NCI-H226 (cell line): ENCODE measurements at places on chromosomes 16 and 17.
A peak's percentile ranks its signal among the peaks of the same experiment; 100 is the strongest.

- no peak for DNase-seq
Measured at GRCh38 chr16:56971768-56972043, 10.0 kb downstream of the CETP start.

GRCh38 chr17:70104791-70105523 is 29.9 kb downstream of the KCNJ16 start:
- no peak for DNase-seq

- no peak for DNase-seq
Measured at GRCh38 chr16:1505912-1506311, 12.8 kb downstream of the TELO2 start.

DNA sequence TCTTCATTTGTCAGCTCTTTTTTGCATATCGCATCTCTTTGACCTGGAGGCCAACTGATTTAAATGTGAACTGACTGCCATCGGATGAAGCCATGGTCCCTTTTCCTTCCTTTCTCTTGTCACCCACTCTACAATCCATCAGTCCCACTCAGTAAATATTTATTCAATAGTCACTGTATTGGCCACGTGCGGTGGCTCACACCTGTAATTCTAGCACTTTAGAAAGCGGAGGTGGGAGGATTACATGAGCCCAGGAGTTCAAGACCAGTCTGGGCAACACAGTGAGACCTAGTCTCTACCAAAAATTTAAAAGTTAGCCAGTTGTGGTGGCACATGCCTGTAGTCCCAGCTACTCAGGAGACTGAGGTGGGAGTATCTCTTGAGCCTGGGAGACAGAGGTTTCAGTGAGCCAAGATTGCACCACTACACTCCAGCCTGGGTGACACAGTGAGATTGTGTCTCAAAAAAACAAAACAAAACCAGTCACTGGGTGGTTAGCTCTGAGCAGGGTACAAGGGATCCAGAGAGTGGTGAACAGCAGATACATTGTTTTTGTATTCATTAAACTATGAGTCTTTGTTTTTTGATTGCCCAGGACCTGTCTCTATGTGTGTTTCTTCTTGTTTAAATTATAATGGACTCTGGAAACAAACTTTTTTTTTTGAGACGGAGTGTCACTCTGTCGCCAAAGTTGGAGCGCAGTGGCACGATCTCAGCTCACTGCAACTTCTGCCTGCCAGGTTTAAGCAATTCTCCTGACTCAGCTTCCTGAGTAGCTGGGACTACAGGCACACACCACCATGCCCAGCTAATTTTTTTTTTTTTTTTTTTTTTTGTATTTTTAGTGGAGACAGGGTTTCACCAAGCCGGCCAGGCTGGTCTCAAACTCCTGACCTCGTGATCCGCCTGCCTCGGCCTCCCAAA is 6.9 kb downstream of the PHAF1 start:
- no peak for DNase-seq

GRCh38 chr17:65609749-65610148 is 48.3 kb upstream of the AXIN2 start:
- DNase-seq = no peak

DNA sequence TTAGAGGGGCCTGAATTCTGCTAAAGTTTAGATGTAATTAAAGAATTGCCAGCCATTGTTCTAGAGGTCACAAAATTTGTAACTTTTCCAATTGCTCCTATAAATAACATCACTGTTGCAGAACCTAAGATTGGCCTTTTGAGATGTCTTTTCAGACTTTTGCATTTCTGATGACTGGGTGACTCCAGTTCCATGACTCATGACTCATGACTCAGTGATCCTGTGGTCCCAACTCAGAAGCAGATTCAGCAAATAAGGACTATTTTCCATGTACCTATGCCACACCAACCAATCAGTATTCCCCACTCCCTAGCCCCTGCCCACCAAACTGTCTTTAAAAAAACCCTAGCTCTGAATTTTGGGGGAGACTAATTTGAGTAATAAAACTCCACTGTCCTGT is 740.9 kb downstream of the CDH8 start:
- no peak for DNase-seq

- DNase-seq = no peak
Measured at GRCh38 chr17:58377093-58377601, 25.1 kb upstream of the SUPT4H1 start.

DNA sequence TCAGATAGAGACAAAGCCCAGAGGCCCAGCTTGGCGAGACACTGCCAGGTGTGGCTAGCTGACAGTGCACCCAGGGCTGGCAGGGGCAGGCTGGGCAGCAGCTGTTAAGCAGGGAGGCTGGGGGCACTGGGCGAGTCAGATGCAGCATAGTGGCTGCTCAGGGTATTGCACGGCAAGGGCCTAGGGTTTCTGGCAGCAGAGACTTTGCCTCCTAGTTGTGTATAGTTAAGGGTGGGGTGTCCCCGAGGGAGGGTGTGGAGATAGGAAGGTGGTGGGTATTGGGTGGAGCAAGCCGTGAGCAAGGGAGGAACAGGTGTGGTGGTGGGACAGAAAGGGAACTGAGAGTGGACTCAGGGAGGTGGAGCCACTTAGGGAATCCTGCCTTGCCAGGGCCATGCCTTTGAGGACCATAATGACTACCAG is 66.0 kb downstream of the SMPD3 start:
- DNase-seq = no peak

DNA sequence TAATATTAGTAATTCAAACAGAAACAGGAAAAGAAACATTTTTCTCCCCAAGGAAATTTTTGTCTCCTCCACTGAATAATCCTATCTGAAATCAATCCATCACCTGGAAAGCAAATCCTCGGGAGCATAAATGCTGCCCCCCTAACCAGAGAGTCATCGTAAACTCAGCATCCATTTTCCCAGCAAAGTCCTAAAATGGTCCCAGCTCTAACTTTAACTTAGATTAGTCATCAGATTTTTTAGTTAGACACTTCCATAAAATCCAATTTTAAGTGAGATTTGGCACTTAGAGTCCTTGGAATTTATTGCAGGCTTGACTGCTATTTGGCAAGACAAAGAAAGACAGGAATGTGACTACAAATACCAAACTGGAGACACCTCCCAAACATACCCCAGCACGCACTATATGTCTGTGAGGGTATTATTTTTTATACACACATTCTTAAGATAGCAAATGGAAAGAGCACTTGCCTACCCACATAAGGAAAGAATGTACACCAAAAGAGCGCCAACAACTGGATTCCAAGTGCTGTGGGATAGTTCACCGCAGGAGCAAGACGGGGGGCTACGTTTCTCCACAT is 15.4 kb downstream of the SCO1 start:
- peak; percentile 63 for DNase-seq

DNA sequence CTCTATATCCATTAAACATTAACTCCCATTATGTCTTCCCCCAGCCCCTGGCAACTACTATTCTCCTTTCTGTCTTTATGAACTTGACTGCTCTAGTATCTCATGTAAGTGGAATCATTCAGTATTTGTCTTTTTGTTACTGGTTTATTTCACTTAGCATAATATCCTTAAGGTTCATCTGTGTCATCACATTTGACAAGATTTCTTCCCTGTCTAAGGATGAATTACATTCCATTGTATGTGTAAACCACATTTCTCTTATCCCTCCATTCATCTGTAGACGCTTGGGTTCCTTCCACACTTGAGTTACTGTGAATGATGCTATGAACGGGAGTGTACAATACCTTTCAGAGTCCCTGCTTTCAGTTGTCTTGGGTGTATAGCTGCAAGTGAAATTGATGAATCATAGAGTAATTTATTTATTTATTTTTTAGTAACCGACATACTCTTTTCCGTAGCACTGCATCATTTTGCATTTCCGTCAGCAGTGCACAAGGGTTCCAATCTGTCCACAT is 399.7 kb upstream of the RBFOX1 start:
- no peak for DNase-seq

GRCh38 chr17:3528880-3529511 is 28.6 kb downstream of the TRPV3 start:
- no peak for DNase-seq

GRCh38 chr16:9761870-9762269 is 420.4 kb downstream of the GRIN2A start:
- no peak for DNase-seq

GRCh38 chr17:69455040-69455439 is 40.5 kb downstream of the MAP2K6 start:
- DNase-seq = no peak

- DNase-seq = no peak
Measured at GRCh38 chr17:28970879-28971278, 19.6 kb upstream of the PHF12 start.

GRCh38 chr17:509316-509715 is 156.7 kb upstream of the RPH3AL start:
- DNase-seq = no peak

GRCh38 chr16:69861292-69862030 is 89.7 kb upstream of the CLEC18A start:
- no peak for DNase-seq

DNA sequence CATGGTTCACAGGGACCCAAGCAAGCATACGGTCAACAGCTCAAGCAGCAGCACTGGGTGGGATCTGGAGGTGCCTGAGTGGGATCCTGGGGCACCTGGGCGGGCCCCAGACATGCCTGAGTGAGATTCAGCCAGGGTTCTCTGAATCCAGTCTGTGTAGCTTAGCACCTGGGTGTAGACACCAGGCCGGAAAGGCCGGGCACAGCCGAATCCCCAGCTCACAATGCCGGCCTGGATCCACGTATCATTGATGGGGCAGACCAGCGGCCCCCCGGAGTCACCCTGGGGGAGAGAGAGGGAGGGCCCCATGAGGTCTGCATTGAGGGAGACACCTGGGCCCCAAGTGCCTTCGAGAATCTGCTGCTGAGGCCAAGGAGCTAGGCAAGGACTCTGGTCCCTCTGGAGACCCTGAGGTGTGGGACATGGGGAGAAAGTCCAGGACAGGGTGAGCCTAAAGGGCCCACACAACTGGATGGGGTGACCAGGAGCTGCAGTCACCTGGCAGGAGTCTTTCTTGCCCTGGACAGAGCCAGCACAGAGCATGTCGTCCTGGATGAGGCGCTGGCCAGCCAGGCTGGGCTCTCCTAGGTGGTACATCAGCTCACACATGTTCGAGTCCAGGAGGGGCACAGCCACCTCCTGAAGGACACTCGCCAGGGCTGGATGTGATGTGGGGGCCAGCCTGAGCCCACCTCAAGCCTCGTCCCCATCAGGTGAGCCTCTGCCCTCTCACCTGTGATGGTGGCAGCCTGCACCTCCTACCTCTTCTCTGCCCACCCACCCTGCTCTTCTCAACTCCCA is 9.7 kb downstream of the ZG16B start:
- DNase-seq = no peak

- no peak for DNase-seq
Measured at GRCh38 chr16:31149894-31150890, at the start of gene PRSS36. TSS of gene PRSS36 (minus strand) at chr16:31150066. CDS start at chr16:31150035, 31 bp downstream.

DNA sequence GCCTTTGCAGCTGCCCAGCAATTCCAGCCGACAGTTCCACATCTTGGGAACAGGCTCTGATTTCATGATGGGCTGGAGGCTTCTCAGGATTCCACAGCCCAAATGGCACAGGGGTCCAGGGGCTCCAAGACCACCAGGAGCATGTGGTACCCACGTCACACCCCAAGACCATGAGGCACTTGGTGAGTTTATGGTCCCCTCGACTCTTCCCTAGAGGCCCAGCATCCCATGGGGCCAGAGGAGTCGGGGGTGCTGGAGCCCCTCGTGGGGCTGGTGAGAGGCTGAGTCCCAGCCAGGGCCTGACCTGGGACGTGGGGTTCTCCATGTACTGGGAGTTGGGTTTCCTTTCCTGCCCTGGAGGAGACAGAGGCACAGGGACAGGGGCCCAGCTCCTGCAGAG is 10.1 kb upstream of the KRTAP17-1 start:
- DNase-seq = no peak

- DNase-seq = no peak
Measured at GRCh38 chr17:64392300-64392699, 1.6 kb upstream of the PECAM1 start.

DNA sequence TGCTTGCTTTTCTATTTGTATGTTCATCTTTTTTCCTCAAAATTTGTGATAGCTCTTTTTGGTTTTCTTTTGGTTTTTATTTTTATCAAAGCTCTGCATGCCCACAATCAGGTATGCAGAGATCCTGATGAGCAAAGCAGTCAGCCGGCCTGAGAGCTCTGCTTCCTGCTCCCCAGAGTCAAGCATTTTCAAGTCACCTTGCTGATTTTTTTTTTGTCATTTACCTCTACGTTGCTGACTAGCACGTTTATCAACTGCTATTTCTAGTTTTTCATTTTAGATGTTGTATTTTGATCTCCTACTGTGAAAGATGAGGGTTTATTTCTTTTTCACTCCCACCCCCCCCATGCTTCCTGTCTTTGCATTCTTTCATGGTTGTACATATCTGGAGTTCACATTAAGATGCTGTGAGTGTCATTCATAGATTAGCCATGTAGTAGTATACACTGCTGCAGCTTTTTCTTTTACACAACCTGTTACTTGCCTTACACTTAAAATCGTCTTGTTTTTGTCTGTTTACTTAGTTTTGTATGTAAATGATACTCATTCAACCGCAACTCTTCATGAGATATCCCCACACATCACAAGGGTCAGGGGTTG is 196.2 kb downstream of the LGALS9B start:
- no peak for DNase-seq

DNA sequence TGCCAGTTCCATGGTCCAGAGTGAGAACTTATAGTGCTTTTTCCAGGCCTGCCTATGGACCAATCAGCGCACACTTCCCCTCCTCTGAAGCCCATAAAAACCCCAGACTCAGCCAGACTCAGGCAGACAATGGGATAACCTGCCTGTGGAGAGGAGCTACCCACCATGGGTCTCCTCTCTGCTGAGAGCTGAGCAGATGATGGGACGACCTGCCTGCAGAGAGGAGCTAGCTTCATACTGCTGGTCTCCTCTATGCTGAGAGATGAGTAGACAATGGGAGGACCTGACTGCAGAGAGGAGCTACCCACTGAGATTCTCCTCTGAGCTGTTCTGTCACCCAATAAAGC is 144.7 kb downstream of the MYO1D start:
- no peak for DNase-seq

- DNase-seq = peak; percentile 71
Measured at GRCh38 chr16:75086281-75086680, 30.3 kb downstream of the LDHD start.

- peak; percentile 60 for DNase-seq
Measured at GRCh38 chr17:74777901-74778515, 1.9 kb upstream of the NAT9 start.

DNA sequence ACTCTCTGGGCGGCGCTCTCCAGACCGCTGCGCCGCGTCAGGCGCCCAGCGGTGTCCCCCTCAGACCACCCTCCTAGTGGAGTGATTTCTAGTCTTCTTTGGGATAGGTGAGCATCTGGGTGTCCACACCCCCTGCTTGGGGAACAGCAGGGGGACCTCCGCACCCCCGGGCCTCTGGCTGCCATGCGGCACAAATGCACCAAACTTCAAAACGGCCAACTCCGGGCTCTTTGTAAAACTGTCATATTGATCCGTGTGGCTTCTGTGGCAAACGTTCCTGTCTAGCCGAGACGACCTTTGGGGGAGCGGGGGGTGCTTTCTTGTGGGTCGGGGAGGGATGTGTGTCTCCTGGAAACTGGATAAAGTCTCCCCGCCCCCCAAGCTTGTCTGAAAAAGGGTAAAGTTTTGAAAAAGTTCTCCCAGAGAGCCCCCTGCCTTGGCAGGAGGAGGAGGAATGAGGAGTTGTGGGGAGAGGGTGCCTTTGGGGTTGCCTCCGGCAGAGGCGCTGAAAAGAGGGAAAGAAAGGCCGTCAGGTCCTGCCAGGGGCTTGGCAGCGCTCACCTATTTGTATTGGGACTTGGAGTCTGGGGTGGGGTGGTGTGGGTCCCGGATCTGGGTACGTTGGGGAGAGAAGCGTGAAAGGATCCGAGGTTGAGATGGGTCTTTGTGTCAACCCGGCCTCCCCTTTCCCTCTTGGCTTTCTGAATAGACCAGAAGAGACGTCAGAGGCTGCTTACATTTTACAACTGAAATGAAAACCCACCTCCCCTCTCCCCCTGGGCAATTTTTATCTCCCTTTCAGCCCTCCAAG is 2.2 kb upstream of the CHD3 start:
- no peak for DNase-seq

- no peak for DNase-seq
Measured at GRCh38 chr17:35255316-35255715, 12.4 kb downstream of the SLFN5 start.
